ENCODE measurements at places on chromosomes 7 and 10.
A peak's percentile ranks its signal among the peaks of the same experiment; 100 is the strongest.

DNA sequence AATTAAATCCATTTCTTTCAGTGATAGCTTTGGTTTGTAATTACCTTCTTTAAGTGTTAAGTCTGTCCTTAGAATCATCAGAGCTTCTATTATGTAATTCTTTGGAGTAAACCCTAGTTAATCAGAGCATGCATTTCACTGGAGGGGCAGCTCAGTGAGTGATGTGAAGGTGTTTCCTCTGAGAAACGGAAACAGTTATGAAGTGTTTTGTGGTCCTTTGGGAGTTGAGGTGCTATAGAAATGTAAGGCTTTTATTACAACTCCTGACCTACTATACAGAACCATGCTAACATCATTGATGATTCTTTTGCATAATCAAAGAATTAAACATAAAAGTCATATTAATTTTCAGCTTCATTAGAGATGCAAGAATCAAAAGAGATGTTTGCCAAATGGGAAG is 141.5 kb downstream of the EXOC4 start:
- no peak for DNase-seq

- no peak for DNase-seq
Measured at GRCh38 chr7:39811161-39811614, 138.9 kb upstream of the CDK13 start.

DNA sequence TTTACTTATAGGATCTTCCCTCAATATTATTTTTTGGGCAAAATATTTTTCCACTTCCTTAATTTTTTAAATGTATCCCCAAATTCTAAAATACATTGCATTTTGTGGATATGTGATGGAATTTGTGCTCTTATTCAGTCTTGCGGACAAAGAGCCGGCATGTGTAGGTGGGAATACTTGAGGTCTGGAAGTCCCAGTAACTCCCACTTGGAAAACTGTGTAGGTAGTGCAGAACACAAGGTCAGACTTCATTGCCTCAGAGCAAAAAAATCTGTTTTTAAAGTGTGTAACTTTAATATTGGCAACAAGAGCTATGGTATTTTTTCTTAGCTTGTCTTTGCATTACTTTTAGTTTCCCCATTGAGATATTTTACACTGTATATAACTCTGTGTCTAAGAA is 68.5 kb upstream of the SEMA3A start:
- DNase-seq, result no peak

- no peak for DNase-seq
Measured at GRCh38 chr10:70830164-70830563, 14.4 kb downstream of the SGPL1 start.

DNA sequence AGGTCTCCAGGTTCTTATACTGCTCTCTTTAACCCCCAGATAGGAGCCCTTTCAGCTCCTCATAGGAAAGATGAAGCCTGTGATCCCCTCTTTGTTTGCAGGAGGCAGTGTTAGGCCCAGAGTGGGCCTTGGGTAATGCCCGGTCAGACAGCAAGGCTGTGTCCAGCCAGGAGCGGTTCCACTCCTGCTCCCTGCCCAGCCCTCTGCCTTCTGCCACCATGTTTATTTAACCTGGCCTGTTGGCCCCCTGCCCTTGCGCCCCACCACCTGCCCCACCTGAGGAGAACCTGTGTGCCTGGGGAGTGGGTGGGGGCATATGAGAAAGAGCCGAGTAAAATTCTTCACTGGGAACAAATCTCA is 24.3 kb downstream of the CDH23 start:
- no peak for DNase-seq

GRCh38 chr10:111968647-111969046 is 214.9 kb downstream of the GPAM start:
- no peak for DNase-seq

DNA sequence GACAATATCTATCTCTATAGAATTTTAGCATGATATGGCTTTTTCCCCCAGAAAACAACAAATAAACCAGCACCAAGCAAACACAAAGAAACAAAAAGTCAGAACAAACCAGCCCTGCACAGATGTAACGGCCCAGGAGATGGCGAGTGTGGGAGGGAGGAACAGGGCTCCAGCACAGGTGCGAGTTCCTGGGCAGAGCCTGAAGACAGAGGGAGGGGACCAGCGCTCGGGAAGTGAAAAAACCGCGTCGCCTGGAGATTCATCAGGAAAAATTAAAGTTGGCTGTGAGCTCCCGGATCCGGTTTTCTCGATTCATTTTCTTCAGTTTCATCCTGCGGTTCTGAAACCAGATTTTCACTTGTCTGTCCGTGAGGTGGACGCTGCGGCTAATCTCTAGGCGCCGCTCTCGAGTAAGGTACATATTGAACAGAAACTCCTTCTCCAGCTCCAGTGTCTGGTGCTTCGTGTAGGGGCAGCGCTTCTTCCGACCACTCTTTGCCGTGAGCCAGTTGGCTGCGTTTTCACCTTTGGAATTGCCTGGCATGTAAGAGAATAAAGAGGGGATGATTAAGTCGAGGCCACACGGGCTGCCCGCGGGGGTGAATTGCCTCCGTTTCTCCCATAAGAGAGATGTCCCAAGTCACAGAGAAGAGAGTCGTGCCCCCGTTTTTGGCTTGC is 2.3 kb downstream of the HOXA10 start:
- peak; percentile 35 for DNase-seq

DNA sequence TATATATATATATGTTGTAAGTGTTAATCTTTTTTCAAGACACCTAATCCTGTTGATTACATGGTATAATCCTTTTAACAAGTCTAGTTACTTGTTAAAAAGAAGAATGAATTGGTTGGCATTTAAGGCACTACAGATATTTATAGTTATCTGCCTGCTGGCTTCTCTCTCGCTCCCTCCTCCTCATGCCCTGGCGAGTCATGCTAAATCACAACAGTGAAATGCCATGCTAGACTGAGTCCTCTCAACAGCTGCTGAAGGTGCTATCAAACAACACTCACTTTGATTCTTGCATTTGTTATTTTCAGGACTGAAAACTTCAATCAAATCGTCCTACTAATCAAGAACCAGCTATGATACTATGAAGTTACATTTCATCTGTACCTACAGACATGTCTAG is 15.4 kb downstream of the NRAP start:
- DNase-seq, result no peak

DNA sequence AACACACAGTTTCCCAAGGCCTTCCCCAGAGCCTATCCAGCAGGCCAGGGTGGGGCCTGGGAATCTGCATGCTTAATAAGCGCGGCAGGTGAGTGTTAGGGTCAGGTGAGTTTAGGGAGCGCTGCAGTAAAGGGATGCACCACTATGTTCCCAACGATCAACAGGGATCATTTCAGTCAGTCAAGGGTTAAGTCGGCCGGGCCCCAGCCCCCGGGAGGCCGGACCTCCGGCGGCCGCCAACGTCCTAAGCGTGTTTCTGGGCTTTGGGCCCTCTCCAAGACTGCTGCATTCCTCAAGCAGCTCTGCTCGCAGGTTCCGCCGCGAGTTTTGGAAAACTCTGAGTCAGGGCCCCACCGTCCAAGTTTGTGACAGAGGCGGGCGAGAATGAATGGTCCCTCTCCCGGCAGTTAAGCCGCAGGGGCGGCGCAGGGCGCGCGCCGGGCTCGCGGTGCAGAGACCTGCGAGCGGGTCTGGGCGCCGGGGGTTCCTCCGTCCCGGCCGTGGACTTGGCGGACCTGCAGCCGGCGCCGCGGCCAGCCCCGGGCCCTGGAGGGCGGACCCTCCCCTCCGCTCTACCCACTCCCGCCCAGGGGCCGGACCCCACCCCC is 81.6 kb downstream of the ARHGAP22 start:
- no peak for DNase-seq

- DNase-seq, result no peak
Measured at GRCh38 chr7:112262855-112263487, 56.5 kb downstream of the ZNF277 start.

DNA sequence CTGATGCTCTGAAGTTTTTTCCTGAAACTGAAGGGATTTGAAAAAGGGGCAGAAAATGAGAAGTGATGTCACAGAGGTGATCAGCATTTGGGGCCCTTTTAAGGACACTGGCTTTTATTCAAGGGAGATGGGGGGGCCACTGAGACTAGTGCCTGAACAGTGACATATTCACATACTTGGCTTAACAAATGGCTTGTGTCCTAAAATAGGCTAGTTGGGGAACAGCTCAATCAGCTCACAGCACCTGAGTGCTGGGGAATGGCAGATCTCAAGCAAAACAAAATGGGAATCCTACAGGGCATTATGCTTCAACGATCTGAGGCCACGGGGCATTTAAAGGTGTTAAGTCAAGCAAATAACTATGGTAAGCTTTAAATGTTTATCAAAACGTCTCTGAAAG is 90.1 kb downstream of the UBE2H start:
- DNase-seq, result no peak

- DNase-seq, result no peak
Measured at GRCh38 chr10:95474228-95475002, 86.8 kb downstream of the SORBS1 start.

GRCh38 chr10:72292223-72292691 is 18.5 kb downstream of the DDIT4 start:
- peak; percentile 84 for DNase-seq

DNA sequence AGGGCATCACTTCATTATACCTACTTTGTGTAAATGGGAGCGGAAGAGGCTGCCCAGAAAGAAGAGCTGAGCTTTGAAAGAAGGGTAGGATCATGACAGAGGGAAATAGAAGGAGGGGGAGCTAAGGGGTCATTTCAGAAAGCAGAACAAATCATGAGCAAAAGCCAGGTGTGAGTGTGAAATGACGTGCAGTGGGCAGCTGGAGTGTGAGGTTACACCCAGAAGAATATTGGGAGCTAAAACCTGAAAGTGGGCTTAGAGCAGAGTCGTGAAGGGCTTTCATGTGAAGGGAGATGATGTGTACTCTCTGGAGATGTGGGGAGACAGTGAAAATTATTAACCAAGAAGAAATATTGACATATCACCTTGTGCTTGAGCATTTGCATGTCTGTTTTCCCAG is 245.0 kb upstream of the YAE1 start:
- DNase-seq, result no peak

GRCh38 chr10:72164617-72165016 is 51.2 kb upstream of the ANAPC16 start:
- no peak for DNase-seq

GRCh38 chr10:80201608-80202141 is 3.7 kb downstream of the ANXA11 start:
- DNase-seq, result peak; percentile 39

GRCh38 chr7:157548691-157549303 is 212.0 kb downstream of the DNAJB6 start:
- DNase-seq, result no peak

DNA sequence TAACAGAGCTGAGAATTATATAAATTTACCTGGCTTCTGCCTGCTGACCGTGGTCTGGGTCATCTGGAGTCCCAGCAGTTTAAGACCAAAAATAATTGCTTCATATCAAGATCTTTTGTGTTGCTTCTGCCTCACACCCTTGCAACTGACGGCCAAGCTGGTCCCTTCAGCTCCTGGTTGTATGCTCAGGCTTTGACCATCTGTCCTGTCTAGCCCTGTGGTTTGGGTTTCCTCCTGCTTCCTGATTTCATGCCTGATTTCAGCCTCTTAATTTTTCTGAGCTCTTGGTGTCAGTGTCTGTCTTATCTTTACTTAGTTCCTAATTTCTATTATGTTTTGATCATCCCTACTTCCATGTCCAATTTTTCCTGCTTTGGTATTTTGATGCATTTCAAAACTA is 87.9 kb upstream of the PLXDC2 start:
- no peak for DNase-seq

GRCh38 chr7:158973440-158973839 is 117.1 kb downstream of the DYNC2I1 start:
- DNase-seq, result peak; percentile 72

GRCh38 chr10:110214371-110214826 is 7.0 kb downstream of the MXI1 start:
- peak; percentile 19 for DNase-seq

GRCh38 chr7:123748171-123748733 is 551 bp downstream of the WASL start:
- peak; percentile 49 for DNase-seq

- peak; percentile 37 for DNase-seq
Measured at GRCh38 chr10:3783682-3784432, 1.2 kb downstream of the KLF6 start.

- peak; percentile 58 for DNase-seq
Measured at GRCh38 chr7:47937065-47937687, 11.1 kb downstream of the PKD1L1 start.

DNA sequence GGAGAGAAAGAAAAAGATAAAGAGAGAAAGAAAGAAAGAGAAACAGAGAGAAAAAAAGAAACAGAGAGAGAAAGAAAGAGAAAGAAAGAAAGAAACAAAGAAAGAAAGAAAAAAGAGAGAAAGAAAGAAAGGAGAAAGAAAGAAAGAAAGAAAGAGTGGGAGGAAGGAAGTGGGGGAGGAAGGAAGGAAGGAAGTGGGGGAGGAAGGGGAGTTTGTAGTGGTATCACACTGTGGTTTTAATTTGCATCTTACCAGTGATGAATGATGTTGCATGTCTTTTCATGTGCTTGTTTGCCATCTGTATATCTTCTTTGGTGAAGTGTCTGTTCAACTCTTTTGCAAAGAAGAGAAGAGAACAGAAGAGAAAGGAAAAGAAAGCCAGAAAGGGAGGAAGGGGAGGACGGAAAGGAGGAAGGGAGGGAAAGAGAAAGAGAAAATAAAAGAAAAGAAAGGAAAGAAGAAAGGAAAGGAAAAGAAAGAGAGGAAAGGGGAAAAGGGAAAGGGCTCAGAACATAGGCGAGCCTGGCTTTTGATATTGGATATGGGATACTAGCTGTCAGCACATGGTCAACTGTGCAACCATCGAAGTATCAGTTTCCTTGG is 79.2 kb upstream of the FRMD4A start:
- no peak for DNase-seq

All from activated CD4-positive, alpha-beta T cell treated with anti-CD3 and anti-CD28 coated beads for 36 hours (primary cell).